ENCODE measurements at places on chromosomes 11 and 22.

- DNase-seq = no peak
Observed at GRCh38 chr11:1751531-1751921, 1.1 kb upstream of the IFITM10 start.

GRCh38 chr11:67117672-67118180 lies 1.3 kb upstream of the KDM2A start:
- peak; percentile 25 for DNase-seq

GRCh38 chr11:67179892-67180490 lies 60.9 kb downstream of the KDM2A start:
- DNase-seq = no peak

GRCh38 chr11:13223112-13223511 lies 54.5 kb upstream of the BMAL1 start:
- no peak for DNase-seq

DNA sequence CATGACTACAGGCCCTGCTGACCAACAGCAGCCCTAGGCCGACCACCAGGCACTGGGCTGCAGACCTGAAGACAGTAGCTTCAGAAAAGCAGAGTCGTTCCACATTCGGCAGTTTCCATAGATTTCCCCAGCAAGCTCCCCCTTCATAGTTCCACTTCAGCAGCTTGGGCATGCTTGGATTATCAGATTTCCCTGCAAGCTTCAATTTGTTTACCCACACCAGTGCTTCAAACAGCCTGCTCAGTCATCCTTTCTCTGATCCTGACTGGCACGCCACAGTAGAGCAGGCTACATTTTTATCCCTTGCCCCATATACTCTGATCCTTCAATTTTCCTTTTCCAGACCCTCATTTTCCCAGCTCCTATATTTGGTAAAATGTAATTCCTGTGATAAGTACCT lies 51.1 kb upstream of the CFAP300 start:
- no peak for DNase-seq

- DNase-seq = no peak
Observed at GRCh38 chr11:2761131-2762030, 61.6 kb upstream of the KCNQ1OT1 start.

- no peak for DNase-seq
Observed at GRCh38 chr11:124814739-124815138, 14.5 kb upstream of the MSANTD2 start.

GRCh38 chr11:85109141-85109540 lies 518.0 kb downstream of the DLG2 start:
- no peak for DNase-seq

GRCh38 chr11:29268733-29269132 lies 748.1 kb downstream of the KCNA4 start:
- no peak for DNase-seq

DNA sequence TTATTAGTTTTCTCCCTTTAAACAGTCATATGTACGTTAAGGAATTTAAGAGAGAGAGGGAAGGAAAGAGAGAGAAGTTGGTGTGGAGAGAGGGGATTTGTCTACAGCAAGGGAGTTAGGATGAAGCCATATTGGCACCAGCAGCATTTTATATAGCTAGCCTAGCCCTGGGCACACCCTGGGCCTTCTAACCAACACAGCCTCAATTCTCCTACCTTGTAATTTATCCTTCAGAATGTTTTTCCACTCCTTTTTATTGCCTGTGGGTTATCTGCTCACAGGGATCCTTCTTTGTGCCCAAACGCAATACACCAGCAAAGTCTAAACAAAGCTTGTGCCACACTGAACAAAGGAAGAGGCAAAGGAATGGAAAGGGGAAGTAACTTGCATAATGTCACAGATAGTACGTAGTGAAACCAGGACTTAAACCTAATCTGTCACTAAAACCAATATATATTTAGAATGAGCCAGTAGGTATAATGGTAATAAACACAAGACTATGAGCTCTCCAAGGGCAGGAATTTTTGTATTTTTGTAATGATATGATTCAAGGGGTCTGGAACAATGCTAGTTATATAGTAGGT lies 613.8 kb upstream of the TENM4 start:
- no peak for DNase-seq

- no peak for DNase-seq
Observed at GRCh38 chr11:82521427-82521826, 212.2 kb downstream of the FAM181B start.
